ENCODE measurements at places on chromosomes 4 and X.

DNA sequence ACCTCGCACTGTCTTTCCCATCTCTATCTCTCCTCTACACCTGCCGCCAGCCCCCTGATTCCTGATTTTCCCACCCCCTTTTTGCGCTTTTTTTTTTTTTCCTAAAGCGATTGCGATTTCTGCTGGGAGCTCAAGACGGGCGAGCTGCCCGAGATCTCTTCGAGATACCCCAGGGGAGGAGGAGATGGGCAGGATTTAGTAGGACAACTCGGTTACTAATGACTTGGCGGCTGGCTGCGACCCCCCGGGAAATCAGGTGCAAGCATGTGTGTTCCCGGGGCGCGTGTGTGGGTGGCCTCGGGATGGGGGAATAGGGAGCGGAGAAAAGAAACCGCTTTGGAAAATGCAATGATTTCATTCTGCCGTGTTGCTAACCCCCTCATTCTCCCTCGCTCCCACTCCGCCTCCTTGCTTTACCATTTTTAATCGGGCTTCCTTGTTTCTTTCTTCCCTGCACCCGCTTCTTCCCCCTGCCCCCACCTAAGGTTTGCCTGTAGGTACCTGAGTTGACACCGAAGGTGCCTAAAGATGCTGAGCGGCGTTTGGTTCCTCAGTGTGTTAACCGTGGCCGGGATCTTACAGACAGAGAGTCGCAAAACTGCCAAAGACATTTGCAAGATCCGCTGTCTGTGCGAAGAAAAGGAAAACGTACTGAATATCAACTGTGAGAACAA, 4.4 kb downstream of the SLITRK2 start:
- no peak for DNase-seq

GRCh38 chr4:138588501-138588900, 346.4 kb upstream of the SLC7A11 start:
- no peak for DNase-seq

GRCh38 chr4:140157341-140157740, 3.4 kb upstream of the MAML3 start:
- DNase-seq: no peak

- no peak for DNase-seq
These were observed 152.2 kb upstream of the PPARGC1A start for GRCh38 chr4:24042094-24042493.

GRCh38 chrX:96563646-96564045, 121.0 kb upstream of the DIAPH2 start:
- DNase-seq: no peak

Measured in putamen (tissue), 1 donor.